ENCODE measurements at places on chromosomes 3 and 15.

GRCh38 chr3:187741403-187742350 is 3.6 kb downstream of the BCL6 start:
- DNase-seq, result peak; percentile 88

GRCh38 chr3:160486459-160486869 is 36.9 kb upstream of the TRIM59 start:
- DNase-seq, result peak; percentile 81

GRCh38 chr3:98530676-98531075 is 1.1 kb upstream of the GPR15 start:
- DNase-seq, result no peak

GRCh38 chr15:39792844-39793335 is 10.2 kb upstream of the FSIP1 start:
- peak; percentile 59 for DNase-seq

DNA sequence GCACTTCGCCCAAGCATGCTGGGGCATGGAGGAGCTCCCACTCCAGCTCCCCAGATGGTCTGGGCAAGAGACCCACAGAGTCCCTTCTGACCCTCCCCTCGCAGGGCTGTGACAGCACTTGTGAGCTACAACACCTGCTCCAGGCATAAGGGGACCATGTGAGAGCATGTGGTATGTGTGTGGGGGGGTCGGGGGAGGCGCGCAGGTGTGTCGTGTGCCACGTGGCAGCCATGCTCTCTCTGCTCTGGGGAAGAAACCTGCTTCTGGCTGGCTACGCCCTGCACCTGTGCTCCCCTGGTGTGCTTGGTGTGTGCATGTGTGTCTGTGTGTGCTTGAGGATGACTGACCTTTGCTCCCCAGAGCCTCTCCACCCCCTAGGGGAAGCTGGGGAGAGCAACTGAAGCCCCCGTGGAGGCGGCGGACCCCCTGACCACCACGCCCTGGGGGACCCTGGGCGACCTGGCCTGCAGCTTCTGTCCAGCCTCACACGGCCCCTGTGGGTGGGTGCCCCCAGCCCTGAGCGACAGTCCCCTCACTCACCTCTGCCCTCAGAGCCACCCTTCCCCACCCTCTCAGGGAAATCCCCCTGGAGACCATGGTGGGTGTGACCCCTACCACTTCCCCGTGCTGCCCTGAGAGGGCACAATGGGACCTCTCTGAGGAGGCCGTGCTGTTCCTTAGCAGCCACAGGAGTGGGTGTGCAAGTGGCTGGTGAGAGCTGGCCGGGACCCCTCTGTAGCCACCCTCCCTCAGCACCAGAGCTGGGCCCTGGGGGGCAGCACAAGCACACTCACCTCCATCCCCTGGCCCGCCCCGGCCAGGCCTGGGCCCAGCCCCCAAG is 16.6 kb upstream of the SEC13 start:
- DNase-seq, result no peak

DNA sequence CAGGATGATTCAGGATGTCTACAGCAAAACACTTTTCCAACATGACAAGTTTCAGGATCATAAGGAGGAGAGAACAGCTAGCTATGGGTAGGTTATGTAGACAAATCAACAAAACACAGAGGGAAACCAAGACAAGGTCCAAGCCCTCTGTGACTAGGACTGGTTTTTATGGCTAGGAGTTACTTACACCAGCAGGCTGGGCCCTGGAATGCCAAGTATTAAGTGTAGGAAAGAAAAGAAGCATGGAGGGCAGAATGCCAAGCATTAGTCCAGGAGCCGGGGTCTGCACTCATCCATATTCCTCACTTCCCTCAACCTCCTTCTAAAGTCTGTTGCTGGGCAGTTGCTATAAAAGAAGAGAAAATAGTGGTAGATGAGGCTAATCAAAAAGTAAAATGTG is 35.3 kb upstream of the PPP2R3A start:
- no peak for DNase-seq

DNA sequence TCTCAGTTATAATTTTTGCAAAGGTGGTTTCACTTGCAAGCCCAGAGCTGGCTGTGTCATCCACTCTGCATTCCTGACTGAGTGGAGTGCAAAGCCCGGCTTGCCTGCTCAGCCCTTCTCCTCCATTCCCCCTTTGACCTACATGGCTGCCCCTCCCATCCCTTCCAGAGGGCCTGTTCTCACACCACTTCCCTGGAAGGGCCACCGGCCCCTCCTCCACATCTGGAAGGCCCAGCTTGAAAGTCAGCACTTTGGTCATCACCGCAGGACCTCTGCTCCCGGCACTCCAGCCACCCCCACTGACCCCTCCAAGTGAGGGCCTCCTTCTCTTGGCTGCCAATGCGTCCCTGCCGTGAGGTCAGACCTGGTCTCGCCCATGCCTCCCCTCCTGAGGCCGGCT is 74.1 kb upstream of the RNF7 start:
- DNase-seq, result no peak

GRCh38 chr15:86863226-86863915 is 783.7 kb downstream of the AGBL1 start:
- DNase-seq, result no peak

DNA sequence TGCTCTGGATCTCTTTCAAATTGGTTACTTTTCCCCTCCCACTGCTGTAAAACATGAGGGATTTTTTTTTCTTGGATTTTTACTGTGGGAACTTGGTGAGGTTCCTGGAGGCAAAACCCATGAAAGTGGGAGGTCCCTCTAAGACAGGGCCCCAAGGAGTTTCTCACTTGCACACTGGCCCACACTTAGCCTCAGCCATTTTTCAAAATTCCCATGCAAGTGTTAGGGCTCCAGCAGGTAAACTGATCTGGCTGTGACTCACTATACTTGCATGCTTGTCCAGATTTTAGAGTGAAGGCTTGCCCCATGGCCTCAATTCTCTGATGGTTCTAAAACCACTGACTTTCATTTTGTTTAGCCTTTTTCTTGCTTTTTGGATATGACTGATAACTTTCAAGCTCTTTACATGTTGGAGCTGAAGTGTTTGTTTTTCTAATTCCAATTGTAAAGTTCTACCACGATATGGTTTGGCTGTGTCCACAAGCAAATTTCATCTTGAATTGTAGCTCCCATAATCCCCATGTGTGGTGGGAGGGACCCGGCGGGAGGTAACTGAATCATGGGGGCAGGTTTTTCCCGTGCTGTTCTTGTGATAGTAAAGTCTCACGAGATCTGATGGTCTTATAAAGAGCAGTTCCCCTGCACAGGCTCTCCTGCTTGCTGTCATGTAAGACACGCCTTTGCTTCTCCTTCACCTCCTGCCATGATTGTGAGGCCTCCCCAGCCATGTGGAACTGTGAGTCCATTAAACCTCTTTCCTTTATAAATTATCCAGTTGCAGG is 37.7 kb downstream of the MCCC1 start:
- no peak for DNase-seq

DNA sequence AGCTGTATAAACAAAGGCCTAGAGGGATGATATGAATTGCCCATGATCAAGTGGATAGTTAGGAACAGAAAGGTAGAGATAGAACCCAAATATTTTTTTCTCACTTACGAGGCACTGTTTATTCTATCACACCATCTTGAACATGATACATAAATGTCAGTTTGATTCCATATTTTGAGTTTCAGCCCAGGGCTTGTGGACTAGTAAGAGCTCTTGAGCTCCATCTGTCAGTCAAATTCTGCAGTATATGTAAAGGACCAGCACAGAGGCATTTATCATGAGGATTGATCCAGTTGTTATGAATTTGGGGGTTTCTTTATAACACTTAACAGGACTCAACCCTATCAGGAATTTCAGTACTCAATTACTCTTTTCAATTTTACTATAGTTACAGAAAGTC is 4.8 kb downstream of the SLC27A2 start:
- DNase-seq, result peak; percentile 61

- DNase-seq, result no peak
Measured at GRCh38 chr15:95646484-95647273, 683.8 kb upstream of the NR2F2 start.

DNA sequence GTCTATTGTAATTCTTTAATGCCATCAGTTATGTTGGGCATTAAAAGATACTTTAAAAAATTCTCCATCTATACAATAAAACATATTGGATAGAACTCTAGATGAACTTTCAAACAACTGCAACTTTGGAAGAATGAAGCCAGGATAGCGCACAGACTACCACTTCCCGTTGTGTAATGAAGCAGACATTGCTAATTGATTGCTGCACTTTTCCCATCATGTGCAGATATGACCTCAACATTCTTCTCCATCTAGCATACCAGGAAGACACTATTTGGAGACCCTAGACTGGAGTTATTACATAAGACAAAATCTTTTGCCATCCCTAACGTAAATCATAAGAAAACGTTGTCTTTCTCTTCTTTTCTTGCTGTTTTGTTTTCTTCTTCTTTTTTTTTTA is 75.0 kb downstream of the EDEM1 start:
- no peak for DNase-seq
